ENCODE measurements at places on chromosomes 7 and 10. TPM values are rescaled to one million over a fixed set of nuclear protein-coding genes. Genes with fewer than 3 reads are reported as not detected.

The MSMB gene
- not detected for total RNA-seq

The MBL2 gene
- total RNA-seq = not detected

The STEAP1 gene
- total RNA-seq = 120 TPM

The CFAP43 gene
- not detected for total RNA-seq

The RBP3 gene
- not detected for total RNA-seq

The RASSF4 gene
- total RNA-seq = 1.0 TPM

The TMEM139 gene
- not detected for total RNA-seq

The NEUROD6 gene
- total RNA-seq = not detected

The OR2A42 gene
- total RNA-seq = 0.32 TPM

The ZNF25 gene
- total RNA-seq = 13.8 TPM

The LBX1 gene
- total RNA-seq = not detected

The ITPRID1 gene
- total RNA-seq = not detected

The SLC18A3 gene
- total RNA-seq = not detected

The FAM241B gene
- total RNA-seq = not detected

The CYP26C1 gene
- not detected for total RNA-seq

The CLDN3 gene
- not detected for total RNA-seq

The TAS2R4 gene
- total RNA-seq = 0.32 TPM

The ANKRD1 gene
- total RNA-seq = 10.9 TPM

The ARMH3 gene
- 5.6 TPM for total RNA-seq

The TRIM50 gene
- not detected for total RNA-seq

The CCDC172 gene
- total RNA-seq = not detected

The THAP5 gene
- 31.2 TPM for total RNA-seq

The PGAM2 gene
- total RNA-seq = not detected

The CHAT gene
- not detected for total RNA-seq

The ABCB4 gene
- total RNA-seq = 0.43 TPM

The SRRM3 gene
- 0.65 TPM for total RNA-seq

The ABCB1 gene
- total RNA-seq = not detected

The PDZD7 gene
- not detected for total RNA-seq

The CYP2E1 gene
- total RNA-seq = not detected

The CADPS2 gene
- total RNA-seq = 0.43 TPM

The IFIT1B gene
- total RNA-seq = not detected

The LDB3 gene
- total RNA-seq = under 0.01 TPM

The SSC4D gene
- not detected for total RNA-seq

The TRPV6 gene
- not detected for total RNA-seq

The PPP1R9A gene
- not detected for total RNA-seq

The CLIP2 gene
- 49.4 TPM for total RNA-seq

The GNAT3 gene
- total RNA-seq = not detected

The FAM221A gene
- total RNA-seq = 0.43 TPM

The TBATA gene
- total RNA-seq = not detected

The NSUN6 gene
- total RNA-seq = 4.1 TPM

The C7orf57 gene
- not detected for total RNA-seq

The PAPSS2 gene
- 65.9 TPM for total RNA-seq

The ZNF487 gene
- 6.3 TPM for total RNA-seq

The THSD7A gene
- total RNA-seq = not detected

The AKR1C4 gene
- not detected for total RNA-seq

The ASZ1 gene
- not detected for total RNA-seq

The LRRC18 gene
- not detected for total RNA-seq

All from GM23248 (cell line).